T-cell (primary cell): ENCODE measurements at places on chromosomes 16 and 17. TPM values are rescaled to one million over a fixed set of nuclear protein-coding genes. Genes with fewer than 3 reads are reported as not detected.

GRCh38 chr16:57999366-57999970 is 1.0 kb downstream of the ZNF319 start:
- H3K36me3 ChIP-seq = peaks cover 24% of the 10 kb centered on the region
- peak overlapping the region; percentile 59 for H3K27ac ChIP-seq
- H3K27me3 ChIP-seq = no peaks in the 10 kb centered on the region
- H3K4me1 ChIP-seq = peaks cover 22% of the 10 kb centered on the region
- peak; percentile 40 for DNase-seq
- H3K4me3 ChIP-seq = peak overlapping the region; percentile 63

- no peaks in the 10 kb centered on the region for H3K27me3 ChIP-seq
- no peak overlapping the region for H3K27ac ChIP-seq
- no peak for DNase-seq
- no peaks in the 10 kb centered on the region for H3K36me3 ChIP-seq
- H3K4me3 ChIP-seq = no peak overlapping the region
These were observed 54.8 kb downstream of the CDRT4 start for GRCh38 chr17:15412606-15413005.

FA2H gene
- 0.35 TPM for total RNA-seq

- peaks cover 66% of the 10 kb centered on the region for H3K4me1 ChIP-seq
- no peaks in the 10 kb centered on the region for H3K27me3 ChIP-seq
- peak overlapping the region; percentile 81 for H3K4me3 ChIP-seq
- no peak for DNase-seq
- peaks cover 4% of the 10 kb centered on the region for H3K36me3 ChIP-seq
These were observed 818 bp downstream of the DNAJC7 start for GRCh38 chr17:42016411-42016831.

- DNase-seq = no peak
- H3K4me3 ChIP-seq = no peak overlapping the region
- H3K36me3 ChIP-seq = peaks cover 11% of the 10 kb centered on the region
These were observed 33.1 kb downstream of the MEAK7 start for GRCh38 chr16:84471316-84471715.

CCL16 gene
- not detected for total RNA-seq

- H3K27me3 ChIP-seq = no peaks in the 10 kb centered on the region
- H3K36me3 ChIP-seq = peaks cover 4% of the 10 kb centered on the region
- no peak overlapping the region for H3K4me3 ChIP-seq
- H3K4me1 ChIP-seq = peaks cover 35% of the 10 kb centered on the region
- H3K27ac ChIP-seq = no peak overlapping the region
These were observed 79.0 kb downstream of the ABCC1 start for GRCh38 chr16:16028311-16028999.

GRCh38 chr16:11560701-11561453 is 25.8 kb downstream of the LITAF start:
- no peaks in the 10 kb centered on the region for H3K27me3 ChIP-seq
- H3K4me3 ChIP-seq = peak overlapping the region; percentile 64
- H3K36me3 ChIP-seq = peaks cover 10% of the 10 kb centered on the region

CES5A gene
- total RNA-seq = not detected

DNA sequence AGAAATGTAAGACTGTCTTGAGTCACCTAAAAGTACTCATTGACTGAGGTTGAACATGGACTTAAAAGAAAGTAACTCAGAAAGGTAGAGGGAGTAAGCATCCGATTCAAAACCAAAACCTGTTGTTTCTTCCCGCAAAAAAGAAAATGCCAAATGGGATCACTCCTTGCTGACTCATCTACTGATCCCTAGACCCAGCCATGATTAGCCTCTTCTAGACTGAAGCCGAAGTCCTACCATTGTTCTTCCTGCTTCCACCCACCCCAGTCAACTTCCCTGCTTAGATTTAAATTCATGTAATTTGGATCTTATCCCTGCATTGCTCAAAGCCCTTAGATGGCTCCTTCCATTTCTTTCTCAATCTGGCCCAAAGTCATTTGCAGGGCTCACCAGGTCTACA is 760.5 kb upstream of the SOX9 start:
- no peak overlapping the region for H3K4me3 ChIP-seq
- no peaks in the 10 kb centered on the region for H3K36me3 ChIP-seq
- H3K27me3 ChIP-seq = peaks cover 2% of the 10 kb centered on the region

DNA sequence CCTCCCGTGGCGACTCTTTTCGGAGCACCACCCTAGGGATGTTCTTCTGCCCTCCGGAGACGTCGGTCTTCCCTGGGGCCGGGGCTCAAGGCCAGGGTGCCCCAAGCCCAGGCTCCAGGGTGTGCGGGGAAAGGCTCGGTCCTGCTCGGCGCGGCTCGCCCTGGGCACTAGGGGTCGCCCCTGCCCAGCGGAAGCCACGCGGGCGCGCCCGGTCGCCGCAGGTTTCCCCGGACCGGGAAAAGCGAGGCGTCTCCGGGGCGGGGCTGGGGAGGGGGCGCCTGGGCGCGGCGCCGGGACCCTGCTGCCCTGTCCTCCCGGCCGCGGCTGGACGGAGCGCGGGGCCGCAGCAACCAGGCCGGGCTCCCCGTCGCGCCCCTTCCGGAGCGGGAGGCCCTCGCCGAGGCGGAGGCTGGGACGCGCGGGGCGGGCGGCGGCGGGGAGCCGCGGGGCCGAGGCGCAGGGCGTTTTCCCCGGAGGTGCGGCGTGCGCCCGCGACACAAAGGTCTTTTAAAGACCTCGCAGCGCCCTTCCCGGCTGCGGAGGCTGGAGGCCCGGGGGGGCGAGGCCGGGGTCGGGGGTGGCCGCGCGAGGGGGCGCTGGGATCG is 76.4 kb downstream of the MRC2 start:
- no peaks in the 10 kb centered on the region for H3K36me3 ChIP-seq
- peaks cover 36% of the 10 kb centered on the region for H3K27me3 ChIP-seq
- no peak for DNase-seq
- H3K27ac ChIP-seq = no peak overlapping the region
